ENCODE measurements at places on chromosomes 13 and 19.

GRCh38 chr13:24183741-24184182 is 23.2 kb downstream of the SPATA13 start:
- no peak for DNase-seq

- no peak for DNase-seq
Measured at GRCh38 chr19:46862503-46862834, 1.7 kb downstream of the ARHGAP35 start.

DNA sequence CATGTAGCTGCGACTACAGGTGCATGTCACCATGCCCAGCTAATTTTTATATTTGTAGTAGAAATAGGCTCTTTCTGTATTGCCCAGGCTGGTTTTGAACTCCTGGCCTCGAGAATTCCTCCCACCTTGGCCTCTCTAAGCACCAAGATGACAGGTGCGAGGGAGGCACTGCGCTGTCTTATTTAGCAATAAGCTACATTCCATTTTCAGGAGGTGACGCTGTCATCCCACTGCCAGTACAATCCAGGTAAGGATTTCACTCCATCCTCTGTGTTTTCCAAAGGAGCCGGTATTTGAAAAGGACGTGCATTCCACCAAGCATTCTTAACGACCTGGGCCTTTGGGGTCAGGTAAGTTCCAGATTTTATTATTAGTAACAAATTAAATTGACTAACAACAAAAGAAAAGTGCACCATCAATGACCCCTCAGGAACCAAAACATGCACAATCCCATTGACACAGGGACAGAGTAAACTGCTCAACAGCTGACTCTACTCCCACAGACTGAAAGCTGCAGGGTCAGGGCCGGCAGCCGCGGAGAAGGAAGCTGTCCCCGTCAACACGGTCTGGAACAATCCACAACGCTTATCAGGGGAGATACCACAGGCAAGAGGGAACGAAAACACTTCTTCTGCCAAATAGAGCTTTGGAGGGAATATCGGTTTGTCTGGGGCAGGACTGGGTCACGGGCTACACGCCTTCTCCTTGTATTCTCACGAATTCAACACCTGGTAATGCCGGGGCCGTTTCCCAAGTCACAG is 82.8 kb downstream of the INSR start:
- DNase-seq, result no peak

DNA sequence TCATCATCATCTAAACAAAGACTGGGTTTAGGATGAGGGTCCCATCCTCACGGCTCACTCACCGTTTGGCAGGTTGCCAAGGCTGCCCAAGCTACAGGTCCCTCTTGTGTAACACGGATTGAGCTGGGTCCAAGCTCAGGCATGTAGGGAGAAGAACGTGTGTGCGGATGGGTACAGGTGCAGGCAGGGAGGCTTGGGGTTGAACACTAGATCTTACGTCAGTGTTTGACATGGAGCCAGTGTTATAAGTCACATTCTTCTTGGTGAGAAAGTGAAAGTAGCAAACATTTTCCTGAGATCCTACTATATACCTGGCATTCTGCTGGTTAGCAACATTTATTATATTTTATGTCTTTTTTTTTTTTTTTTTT is 136.8 kb upstream of the RNF113B start:
- DNase-seq, result no peak

GRCh38 chr19:4434391-4434790 is 23.2 kb downstream of the UBXN6 start:
- no peak for DNase-seq
